Uterine smooth muscle cell (primary cell): ENCODE measurements at places on chromosomes 12 and 14. TPM values are rescaled to one million over a fixed set of nuclear protein-coding genes. Genes with fewer than 3 reads are reported as not detected.

MDGA2 gene
- 0.11 TPM in 1 of 2 replicates, not detected in the other for total RNA-seq

MYO1H gene
- total RNA-seq = not detected in 2 replicates

NRIP2 gene
- total RNA-seq = under 0.01 and 0.22 TPM in 2 replicates

LRTM2 gene
- total RNA-seq = not detected in 2 replicates

TNFAIP2 gene
- 29.4 and 42.9 TPM in 2 replicates for total RNA-seq

CCDC59 gene
- total RNA-seq = 62.2 and 94.0 TPM in 2 replicates

ESRRB gene
- not detected in 2 replicates for total RNA-seq

ACOT6 gene
- 0.12 TPM in 1 of 2 replicates, not detected in the other for total RNA-seq

DLGAP5 gene
- total RNA-seq = 22.9 and 112 TPM in 2 replicates

SPIC gene
- not detected in 2 replicates for total RNA-seq

ATF1 gene
- total RNA-seq = 20.6 and 26.4 TPM in 2 replicates

CD163L1 gene
- total RNA-seq = under 0.01 and 0.22 TPM in 2 replicates

IL26 gene
- total RNA-seq = not detected in 2 replicates

ANKS1B gene
- total RNA-seq = 1.2 TPM in 2 replicates

GPRC5A gene
- total RNA-seq = 15.6 and 25.2 TPM in 2 replicates

ANG gene
- total RNA-seq = 5.3 and 5.4 TPM in 2 replicates

GPR137C gene
- total RNA-seq = 0.37 and 0.44 TPM in 2 replicates

PTPRR gene
- 1.00 and 2.2 TPM in 2 replicates for total RNA-seq

ACSM4 gene
- not detected in 2 replicates for total RNA-seq

R3HDM2 gene
- total RNA-seq = 12.4 and 13.6 TPM in 2 replicates

IL22 gene
- not detected in 2 replicates for total RNA-seq

MMP17 gene
- 15.6 and 28.1 TPM in 2 replicates for total RNA-seq

FAM90A1 gene
- total RNA-seq = 0.11 and 0.12 TPM in 2 replicates

PIP4K2C gene
- 13.6 and 16.5 TPM in 2 replicates for total RNA-seq

GPX2 gene
- total RNA-seq = not detected in 2 replicates
